ENCODE measurements at places on chromosomes 16 and 17. TPM values are rescaled to one million over a fixed set of nuclear protein-coding genes. Genes with fewer than 3 reads are reported as not detected.

DNA sequence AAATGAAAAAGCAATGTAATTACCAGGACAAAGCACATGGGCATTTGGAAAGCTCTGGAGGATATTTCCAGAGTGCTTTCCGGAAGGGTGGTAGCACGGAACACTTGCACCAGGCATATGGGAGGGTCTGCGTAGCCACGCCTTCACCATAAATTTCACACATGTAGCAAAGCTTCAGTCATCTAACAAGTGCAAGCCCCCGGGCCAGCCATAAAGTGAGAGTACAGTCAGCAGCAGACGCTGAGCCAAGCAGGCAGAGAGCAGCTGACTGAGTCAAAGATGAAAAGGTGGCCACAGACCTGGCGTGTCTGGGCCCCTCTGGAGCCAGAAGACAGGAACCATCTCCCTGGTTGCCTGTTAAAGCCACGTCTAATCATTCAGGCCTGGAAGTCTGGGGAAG lies 130.6 kb downstream of the SEC14L1 start:
- DNase-seq = no peak

The GPR142 gene
- not detected for total RNA-seq

The FBXL19 gene
- 13.0 TPM for total RNA-seq

- no peak for DNase-seq
Measured at GRCh38 chr17:41003926-41004325, 4.2 kb upstream of the KRTAP3-2 start.

GRCh38 chr16:50309156-50309526 lies 42.8 kb downstream of the ADCY7 start:
- no peak for DNase-seq

DNA sequence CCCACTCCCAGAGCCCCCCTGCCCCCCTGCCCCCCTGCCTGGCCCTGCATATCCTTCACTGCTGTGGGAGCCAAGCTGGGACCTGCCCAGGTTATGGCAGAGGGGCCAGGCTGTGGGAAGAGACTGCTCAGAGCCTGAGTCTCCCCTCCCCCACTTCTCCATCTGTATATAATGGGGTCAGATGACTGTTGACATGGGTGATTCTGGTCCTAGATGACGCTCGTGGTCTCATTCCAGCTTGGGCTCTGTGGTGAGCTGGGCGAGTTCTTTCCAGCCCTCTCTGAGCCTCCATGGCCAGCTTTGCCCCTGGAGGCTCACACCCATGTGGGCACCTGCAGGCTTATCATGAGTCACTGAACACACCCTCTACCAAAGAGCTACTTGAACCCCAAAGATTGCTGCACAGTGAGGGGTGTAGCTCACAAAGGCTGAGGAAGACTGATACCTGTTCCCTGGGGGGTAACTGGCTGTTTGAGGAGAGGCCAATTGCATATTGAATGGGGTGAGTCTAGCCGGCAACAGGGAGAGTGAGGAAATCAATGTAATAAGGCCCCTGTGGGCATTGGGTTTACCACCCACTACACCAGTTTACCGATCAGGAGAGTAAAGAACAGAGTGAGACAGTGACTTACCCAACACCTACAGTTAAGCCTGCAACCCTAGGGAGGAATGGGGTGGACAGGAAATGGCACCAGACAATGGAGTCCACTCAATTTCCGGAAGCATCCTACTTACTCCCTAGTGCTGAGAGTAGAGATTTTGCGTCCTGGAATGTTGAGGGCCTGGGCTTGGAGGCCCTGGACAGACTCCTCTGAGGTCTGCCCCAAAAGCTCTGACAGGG lies 4.2 kb upstream of the SREBF1 start:
- DNase-seq = peak; percentile 35

The IL4R gene
- total RNA-seq = 160 TPM

All from CD4-positive, CD25-positive, alpha-beta regulatory T cell (primary cell).